LoVo (cell line): ENCODE measurements at places on chromosomes 16 and 17.

GRCh38 chr17:57533684-57534305, 211.3 kb downstream of the CCDC182 start:
- no peak for DNase-seq

DNA sequence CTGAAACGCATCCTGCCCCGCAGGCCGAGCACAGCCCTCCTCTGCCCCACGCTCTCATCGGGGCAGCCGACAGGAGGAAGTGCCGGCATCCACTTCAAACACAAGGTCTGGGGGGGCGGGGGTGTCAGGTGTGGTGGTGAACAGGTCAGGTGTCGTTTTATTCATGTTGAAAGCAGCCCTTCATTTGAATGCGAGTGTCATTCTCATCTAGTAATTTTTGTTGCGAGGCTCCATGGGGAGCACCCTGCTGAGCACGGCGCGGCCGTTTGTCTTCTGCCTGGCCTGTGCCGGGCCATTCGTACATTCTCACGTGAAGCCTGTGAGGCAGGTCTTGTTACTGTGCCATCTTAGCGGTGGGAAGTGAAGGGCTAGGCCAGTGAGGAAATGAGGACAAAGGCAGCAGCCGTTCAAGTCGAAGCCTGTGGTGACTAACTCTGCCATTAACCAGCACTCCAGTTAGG, 1.9 kb downstream of the ACSF3 start:
- DNase-seq: no peak

- DNase-seq: no peak
Measured at GRCh38 chr16:29986231-29986630, 9.2 kb downstream of the HIRIP3 start.

- no peak for DNase-seq
Measured at GRCh38 chr16:19694989-19695388, 23.0 kb downstream of the KNOP1 start.

DNA sequence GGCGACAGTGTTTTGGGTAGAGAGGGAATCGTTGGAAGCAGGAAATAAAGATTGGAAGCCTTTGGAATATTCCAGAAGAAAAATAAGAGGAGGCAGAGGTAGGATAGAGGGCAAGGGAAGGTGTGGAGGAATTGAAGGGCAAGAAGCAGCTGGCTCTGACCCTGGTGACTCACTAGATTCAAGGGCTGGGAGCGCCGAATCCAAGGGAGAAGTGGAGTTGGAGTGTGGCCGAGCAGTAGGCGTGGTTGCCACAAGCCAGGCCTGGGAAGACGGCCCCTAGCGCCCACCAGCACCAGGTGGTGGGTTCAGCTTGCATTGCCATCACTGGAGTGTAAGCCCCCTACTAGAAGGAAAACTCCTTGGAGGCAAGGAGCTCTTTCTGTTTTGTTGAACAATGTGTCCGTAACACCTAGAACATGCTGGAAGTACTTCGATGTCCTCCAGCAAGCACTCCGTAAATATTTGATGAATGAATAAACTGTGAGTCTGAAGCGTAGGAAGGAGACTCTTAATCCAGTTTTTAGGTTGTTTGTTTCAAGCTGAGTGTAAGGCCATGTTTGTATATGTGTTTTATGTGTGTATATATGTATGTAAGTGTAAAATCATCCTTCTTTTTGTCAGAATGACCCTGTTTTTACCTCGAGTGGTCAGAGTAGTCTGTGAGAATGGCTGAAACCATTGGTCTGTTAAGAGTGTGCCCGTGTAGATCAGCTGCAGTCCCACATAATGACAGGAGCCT, 139.5 kb downstream of the CMIP start:
- DNase-seq: peak; percentile 26

DNA sequence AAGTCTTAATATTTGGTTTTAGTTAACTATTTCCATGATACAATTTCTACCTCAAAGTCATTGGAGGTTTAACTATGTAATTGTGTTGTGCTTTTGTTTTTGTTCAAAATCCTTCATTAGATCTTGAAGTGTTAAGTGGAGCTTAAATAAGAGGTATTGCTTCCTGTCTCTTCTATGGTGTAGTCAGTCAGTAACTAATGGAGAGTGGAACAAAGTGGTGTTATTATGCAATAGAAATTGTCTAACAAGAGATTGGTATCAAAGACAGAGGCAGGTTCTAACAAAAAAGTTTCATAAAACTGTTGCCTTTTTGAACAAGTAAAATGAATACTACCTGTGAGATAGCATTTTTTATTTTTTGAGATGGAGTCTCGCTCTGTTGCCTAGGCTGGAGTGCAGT, 45.2 kb downstream of the GRB7 start:
- no peak for DNase-seq

GRCh38 chr16:50709061-50709684, 15.8 kb downstream of the NOD2 start:
- no peak for DNase-seq

DNA sequence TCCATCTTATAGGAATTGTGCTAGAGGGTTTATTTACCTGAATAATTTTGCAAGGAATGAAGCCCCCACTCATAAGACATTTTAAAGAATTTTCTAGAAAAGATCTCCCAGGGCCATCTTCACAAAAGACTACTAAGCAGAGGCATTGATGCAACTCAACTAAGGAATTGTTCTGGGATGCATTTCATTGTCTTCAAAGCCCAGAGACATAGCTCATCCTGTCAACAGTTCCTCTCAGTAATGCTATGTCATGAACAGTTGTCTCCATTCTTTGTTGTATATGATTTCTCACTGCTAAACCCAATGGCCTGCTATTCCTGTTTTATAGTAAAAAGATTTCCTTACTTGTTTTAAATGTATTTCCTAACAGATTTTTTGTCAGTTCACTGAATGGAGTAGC, 136.8 kb upstream of the RBL2 start:
- DNase-seq: no peak

DNA sequence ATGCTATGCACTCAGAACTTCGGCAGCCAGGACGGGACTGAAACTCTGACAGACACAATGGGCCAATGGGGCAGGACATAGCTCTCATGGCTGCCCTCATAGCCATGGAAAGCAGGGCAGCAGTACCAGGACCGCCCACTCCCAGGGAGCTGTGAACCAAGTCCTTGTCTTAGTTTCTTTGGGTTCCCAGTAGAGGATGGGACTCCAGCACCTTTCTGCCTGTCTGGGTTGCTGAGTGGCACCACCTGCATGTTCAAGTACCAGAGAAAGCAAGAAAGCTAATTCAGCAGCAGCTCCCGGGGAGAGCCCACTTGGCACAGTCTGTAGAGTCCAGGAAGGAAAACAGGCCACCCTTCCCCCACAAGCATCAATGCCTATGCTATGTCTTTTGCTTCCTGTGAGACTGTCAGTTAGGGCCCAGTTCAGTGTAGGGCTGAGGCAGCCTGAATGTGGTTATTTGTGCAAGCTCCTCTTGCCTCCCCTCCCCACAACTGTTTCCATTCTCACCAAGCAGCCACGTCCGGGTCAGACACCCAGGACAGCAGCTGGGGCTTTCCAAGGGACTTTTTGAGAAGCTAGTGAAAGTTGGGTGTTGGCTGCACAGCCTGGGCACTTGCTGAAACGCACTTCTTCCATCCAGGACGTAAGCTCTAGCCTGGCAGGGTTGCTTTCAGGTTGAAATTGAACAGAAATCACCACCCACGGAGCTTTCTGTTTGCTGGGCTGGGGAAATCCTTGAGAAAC, 7.8 kb downstream of the SUPT4H1 start:
- no peak for DNase-seq

GRCh38 chr17:42386777-42387657, 1.2 kb downstream of the STAT3 start:
- no peak for DNase-seq

DNA sequence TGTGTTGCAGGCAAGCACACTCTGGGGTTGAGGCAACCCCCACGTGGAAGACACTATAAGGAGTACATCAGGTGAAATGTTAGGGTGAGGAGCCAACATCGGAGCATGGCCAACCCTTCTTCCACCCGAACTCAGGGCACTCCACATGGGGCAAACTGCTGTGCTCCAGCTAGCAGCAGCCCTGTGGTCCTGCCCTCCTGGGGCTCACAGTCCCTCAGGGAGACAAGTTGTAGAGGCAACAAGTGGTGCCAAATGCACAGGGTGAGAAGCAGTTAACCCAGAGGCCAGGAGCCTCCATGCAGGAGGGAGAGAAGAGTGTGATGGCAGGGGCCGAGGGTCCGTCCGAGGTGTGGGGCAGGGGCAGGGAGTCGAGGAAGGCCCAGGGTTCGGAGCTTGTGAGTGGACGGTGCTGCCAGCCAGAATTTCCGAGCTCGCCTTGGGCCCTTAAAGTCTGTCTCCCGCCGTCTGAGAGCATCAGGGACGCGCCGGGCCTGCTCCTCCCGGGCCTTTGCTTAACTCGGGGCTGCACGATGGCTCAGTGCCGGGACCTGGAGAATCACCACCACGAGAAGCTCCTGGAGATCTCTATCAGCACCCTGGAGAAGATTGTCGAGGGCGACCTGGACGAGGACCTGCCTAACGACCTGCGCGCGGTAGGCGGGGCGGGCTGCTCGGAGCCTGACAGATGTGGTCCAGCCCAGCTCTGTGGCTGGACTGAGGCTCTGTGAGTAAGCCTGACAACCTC, 32.3 kb downstream of the ATPAF2 start:
- DNase-seq: no peak

DNA sequence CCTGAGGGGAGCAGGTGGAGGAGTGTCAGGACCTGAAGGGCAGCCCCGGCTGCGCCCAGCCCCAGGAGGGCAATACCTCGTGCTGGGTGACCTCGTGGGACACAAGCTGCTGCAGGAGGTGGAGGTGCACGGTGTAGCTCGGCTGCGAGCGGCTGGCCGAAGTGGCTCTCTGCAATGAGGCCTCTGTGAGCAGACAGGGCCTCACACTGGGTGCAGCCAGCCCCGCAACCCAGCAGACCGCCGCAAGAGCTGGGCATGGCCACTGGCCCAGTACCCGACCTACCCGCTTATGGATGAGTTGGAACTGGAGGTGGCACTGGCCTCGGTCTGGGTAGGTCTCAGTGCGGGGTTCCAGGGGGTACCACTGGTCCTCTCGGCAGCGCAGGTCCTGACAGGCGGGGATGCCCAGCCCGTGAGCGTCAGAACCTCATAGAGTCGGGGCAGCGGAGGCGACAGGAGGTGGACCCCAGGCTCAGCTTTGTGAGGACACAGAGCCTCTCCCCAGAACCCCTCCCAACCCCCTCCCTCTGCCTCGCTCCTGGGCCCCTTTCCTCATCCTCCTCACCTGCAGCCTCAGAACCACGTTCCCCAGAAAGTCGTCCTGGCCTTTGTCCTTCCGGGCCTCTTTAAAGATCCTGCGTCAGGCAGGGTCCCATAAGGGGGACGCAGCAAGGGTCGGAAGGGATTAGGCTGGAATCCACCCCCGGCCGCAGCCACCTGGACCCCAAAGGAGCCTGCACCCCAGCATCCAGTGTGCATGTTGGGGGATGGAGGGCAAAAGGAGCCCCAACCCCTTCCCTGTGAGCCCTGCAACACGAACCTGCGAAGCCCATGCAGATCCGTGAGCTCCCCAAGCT, 4.0 kb downstream of the UNC13D start:
- DNase-seq: no peak

DNA sequence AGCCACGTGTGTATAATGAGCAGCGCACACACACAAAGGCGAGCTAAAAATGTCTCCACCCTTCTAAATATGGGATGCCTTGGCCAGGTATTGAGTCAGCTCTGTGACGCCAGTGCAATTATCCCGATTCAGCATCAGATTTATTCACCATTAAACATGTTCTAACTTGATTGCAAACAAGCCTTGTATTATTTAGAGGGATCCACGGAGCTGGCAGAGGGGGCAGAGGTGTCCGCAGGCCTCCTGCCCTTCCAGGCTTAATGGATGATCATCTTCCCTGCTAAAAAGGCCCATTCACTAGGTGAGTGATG, 591.7 kb downstream of the MAF start:
- no peak for DNase-seq

GRCh38 chr17:61836266-61837174, 26.8 kb downstream of the BRIP1 start:
- DNase-seq: no peak

- no peak for DNase-seq
Measured at GRCh38 chr17:61047515-61047914, 352.1 kb upstream of the TBX2 start.

GRCh38 chr16:5789033-5789432, 691.4 kb upstream of the EEF2KMT start:
- DNase-seq: no peak

GRCh38 chr16:1913327-1914083, 4.7 kb downstream of the HS3ST6 start:
- DNase-seq: peak; percentile 73

DNA sequence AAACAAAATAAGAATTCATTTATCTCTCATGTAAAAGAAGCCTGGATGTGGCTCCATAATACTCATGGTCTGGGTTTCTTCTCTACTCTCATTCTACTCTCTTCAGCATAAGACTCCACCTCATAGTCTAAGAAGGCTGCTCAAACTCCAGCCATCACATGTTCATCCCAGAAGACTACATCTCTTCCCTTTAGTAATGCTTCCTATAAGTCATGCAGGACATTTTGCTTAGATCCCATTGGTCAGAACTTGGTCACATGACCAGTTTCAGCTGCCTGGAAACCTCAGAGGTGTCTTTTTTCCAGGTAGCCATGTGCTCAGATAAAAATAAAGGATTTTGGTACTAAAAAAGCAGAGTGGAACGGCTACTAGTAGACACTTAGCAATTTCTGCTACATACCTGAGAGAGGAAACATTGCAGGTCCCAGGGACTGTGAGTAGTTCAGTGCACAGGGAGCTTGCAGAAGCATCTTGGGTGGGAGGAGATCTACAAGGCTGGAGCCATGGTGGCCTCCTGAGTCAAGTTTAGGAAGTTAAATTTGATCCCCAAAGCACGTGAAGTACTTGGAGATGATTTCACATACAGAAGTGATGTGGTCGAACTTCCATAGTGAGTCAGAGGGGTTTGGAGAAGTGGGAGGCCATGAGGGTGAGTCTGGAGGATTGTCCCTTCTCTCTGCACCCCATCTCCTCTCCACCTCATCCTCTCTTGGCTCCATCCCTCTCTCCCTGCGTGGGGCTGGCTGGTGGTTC, 110.2 kb downstream of the CCDC182 start:
- no peak for DNase-seq

DNA sequence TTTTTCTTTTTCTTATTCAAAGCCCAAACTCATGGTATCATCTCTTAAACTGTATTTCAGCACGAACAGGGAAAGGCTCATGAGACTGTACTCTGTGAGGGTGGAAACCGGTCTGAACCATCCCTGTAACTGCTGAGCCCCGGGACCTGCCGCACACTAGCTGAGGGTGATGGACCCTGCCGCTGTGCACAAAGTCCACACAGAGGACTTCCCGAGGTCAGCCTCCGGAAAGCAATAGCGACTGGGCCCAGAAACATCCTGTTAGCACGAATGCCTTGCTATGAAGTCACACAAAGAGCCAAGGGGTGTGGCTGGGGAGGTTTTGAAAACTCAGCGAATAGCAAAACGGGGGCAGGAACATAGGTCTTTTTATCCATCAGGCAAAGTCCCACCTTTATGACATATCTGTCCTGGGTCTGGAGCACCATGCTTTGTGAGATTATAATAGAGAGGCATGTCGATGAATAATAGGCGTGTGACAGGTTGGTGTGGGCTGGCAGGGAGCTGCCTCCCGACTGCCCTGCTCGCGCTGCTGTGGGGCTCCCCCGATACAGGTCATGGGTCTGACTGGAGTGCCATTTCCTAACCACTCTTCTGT, 33.4 kb downstream of the CDK5R1 start:
- no peak for DNase-seq
